T-helper 17 cell (primary cell): ENCODE measurements at places on chromosomes 2 and 18. TPM values are rescaled to one million over a fixed set of nuclear protein-coding genes. Genes with fewer than 3 reads are reported as not detected.

DNA sequence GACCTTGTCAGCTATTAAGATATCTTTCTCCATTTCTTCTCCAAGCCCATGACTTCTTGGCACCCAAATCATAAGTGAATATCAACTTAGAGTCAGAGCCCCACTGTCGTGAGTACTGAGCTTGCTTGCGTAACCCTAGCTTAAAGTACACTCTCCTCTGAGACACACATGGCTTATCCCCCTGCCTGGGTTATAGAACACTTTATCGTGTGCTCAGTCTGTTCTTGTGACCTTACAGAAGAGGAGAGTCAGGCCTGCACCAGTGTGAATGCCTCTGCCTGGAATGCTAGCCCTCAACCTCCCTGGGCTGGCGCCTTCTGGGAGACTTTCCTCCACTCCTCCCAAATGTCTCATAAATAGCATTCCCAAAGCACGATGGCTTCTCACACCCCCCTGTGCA, 79.3 kb downstream of the CEP192 start:
- peaks cover 8% of the 10 kb centered on the region for H3K36me3 ChIP-seq
- H3K4me3 ChIP-seq, result no peak overlapping the region
- peaks cover 7% of the 10 kb centered on the region for H3K4me1 ChIP-seq
- H3K27me3 ChIP-seq, result no peaks in the 10 kb centered on the region
- DNase-seq, result no peak
- no peak overlapping the region for H3K27ac ChIP-seq

The VSNL1 gene
- total RNA-seq, result not detected

The CABLES1 gene
- 0.73 TPM for total RNA-seq

- no peaks in the 10 kb centered on the region for H3K36me3 ChIP-seq
- no peaks in the 10 kb centered on the region for H3K27me3 ChIP-seq
- H3K4me1 ChIP-seq, result no peaks in the 10 kb centered on the region
- no peak overlapping the region for H3K4me3 ChIP-seq
- no peak for DNase-seq
These were observed 496.9 kb upstream of the VRK2 start for GRCh38 chr2:57549642-57550102.

DNA sequence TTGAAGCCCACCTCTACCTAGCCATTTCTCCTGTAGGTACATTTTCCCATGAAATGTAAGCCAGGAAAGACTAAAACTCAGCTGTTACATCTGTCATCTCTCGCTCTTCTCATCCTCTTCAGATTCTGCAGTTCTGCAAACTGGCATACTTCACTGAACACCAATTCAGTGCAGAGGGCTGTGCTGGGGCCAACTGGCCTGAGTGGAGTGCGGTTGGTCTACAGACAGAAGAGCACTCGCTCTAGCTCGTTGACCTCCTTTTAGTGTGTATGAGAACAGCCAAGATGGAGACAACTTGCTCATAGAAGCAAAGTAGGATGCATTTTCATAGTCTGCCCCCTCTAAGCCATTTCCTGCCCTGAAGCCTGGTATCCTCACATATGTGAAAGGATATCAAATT, 862.6 kb downstream of the BCL11A start:
- H3K36me3 ChIP-seq, result no peaks in the 10 kb centered on the region
- H3K4me3 ChIP-seq, result no peak overlapping the region
- no peaks in the 10 kb centered on the region for H3K4me1 ChIP-seq
- no peaks in the 10 kb centered on the region for H3K27me3 ChIP-seq
- DNase-seq, result no peak
- no peak overlapping the region for H3K27ac ChIP-seq

The RAB3GAP1 gene
- 43.8 TPM for total RNA-seq

- no peak overlapping the region for H3K27ac ChIP-seq
- no peaks in the 10 kb centered on the region for H3K4me1 ChIP-seq
- H3K4me3 ChIP-seq, result no peak overlapping the region
- peaks cover 3% of the 10 kb centered on the region for H3K36me3 ChIP-seq
These were observed 199.4 kb upstream of the CYP26B1 start for GRCh38 chr2:72347081-72347480.

DNA sequence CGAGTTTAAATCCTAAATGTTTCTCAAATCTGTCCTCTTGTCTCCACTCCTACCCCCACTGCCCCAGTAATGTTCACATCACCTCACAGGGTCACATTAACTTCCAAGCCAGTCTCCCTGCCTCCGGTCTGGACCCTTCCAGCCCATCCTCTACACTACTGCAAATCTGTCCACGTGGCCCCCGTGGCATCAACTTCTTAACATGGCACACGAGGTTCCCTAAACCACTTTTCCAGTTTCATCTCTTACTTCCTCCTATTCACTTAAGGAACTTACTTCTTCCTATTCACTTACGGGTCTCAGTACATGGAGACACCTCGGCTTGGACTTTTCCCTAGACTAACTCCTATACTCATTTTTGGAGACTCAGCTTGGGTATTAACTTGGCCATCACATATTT, 27.0 kb downstream of the MRPL33 start:
- H3K27ac ChIP-seq, result no peak overlapping the region
- H3K4me1 ChIP-seq, result peaks cover 3% of the 10 kb centered on the region
- no peak overlapping the region for H3K4me3 ChIP-seq
- peaks cover 3% of the 10 kb centered on the region for H3K36me3 ChIP-seq
